ENCODE measurements at places on chromosomes 4 and X.

- DNase-seq = no peak
These were observed 10.2 kb downstream of the TIGD2 start for GRCh38 chr4:89121387-89122068.

DNA sequence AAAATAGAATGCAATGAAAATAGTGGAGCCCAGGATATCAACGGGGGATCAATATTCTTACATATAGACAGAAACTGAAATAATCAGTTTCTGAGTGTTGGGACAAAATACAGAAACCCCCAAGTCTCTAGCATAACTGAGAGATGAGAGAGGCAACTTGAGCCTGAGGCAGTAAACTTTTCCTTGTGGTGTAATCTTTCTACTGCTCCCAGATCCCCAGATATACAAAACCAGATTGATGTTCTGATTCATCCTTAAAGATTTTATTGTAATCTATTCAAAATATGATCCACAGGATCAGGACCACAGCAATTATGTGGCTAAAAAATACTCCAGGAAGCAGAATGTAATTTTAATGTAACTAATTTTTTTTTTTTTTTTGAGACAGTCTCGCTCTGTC is 2282.6 kb downstream of the ARAP2 start:
- DNase-seq = no peak

- DNase-seq = no peak
These were observed 75.6 kb upstream of the SMARCA5 start for GRCh38 chr4:143437937-143438336.

GRCh38 chr4:99843413-99843812 is 26.8 kb downstream of the DAPP1 start:
- DNase-seq = no peak

DNA sequence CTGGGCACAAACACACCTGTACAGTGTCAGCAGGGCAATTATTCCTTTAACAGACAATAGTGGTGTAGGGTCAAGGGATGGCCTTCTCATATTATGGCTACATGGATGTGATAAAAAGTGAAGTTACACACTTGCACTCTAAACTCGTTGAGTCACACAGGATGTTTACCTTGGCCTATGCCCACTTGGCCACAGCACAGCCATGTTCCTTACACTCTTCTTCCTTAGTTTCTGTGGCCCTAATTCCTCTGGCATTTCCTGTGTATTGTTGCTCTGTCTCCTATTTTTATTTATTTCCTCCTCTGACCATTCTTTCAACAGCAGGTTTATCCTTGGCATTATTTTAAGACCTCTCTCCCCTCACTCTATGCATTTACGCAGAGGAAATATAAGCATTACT is 86.8 kb upstream of the NPFFR2 start:
- no peak for DNase-seq

DNA sequence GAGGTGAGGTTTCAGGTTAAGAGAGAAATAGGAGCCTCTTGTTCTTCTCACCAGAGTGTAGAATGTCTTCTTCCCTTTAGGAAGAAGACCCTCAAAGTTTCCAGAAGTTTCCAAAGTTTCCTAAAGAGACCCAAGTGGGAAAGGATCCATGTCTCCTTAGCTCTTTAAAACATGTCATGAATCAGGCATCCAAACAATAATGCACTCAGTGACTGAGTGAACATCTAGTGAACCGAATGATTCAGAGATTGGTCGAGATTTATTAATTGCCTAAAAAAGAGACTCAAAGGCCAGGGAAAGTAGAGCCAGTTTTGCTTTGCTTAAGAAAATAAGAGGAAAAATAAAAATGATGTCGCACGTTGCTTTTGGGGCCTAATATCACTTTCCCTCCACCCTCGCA is 29.4 kb downstream of the FGF5 start:
- no peak for DNase-seq

DNA sequence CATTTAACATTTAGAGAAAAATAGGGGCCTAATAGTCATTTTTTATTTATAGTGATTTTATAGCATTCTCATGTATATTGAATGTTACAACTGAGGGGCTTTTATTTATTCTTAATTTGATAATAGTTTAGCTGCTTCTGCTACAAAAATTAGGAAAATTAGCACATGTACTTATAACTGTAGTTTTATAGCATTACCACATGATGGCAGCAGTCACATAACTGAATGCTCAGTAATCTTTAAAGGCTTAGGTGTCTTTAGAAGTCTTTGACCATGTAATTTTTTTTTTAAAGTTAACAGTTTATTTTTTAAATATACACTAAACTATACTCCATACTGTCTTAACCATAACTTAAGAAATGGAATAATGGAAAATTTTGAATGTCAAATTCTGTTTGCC is 136.6 kb downstream of the STAG2 start:
- DNase-seq = no peak

DNA sequence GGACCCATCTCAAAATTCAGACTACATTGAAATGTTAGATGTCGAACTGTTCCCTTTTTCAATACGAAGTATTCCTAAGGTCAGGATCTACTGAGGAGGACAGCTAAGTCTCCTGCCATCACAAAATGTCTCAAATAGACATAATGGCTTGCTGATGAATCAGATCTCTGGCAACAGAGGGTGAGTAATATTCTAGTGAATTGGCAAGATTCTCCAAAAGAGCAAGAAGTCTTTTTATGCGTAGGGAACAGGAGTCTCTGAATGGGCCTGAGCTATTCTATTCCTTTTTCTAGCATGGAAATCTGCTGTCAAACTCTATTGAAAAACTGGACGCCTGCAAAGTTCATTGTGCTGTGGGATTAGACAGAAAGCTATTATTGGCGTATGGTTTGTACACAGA is 145.4 kb downstream of the FNIP2 start:
- DNase-seq = no peak

- DNase-seq = no peak
These were observed 116.8 kb upstream of the UGT8 start for GRCh38 chr4:114481856-114482255.

GRCh38 chrX:68936126-68936525 is 107.3 kb downstream of the EFNB1 start:
- no peak for DNase-seq

GRCh38 chr4:184066584-184067300 is 150.9 kb downstream of the ENPP6 start:
- DNase-seq = no peak

GRCh38 chr4:84870398-84871163 is 95.9 kb downstream of the WDFY3 start:
- DNase-seq = no peak

DNA sequence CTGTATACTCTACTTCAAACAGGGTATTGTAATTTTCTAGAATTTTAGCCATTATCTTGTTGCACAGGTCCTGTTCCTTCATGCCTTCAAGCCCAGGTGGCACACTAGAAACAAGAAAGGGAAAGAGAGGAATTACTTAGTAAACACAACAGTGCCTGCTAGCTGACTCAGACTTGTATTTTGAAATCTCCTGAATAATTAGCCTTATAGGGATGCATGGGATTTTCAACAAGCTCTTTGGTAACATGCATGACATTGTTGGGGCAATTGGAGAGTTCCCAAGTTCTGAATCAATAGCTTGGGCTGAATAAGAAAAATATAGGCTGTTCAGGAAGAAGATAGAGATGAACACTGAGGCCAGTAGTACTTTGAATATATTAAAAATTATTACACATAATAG is 118.8 kb downstream of the FAM13A start:
- DNase-seq = no peak

- DNase-seq = no peak
These were observed 58.2 kb downstream of the CWH43 start for GRCh38 chr4:49044270-49044669.

GRCh38 chr4:120749445-120750151 is 172.9 kb downstream of the PRDM5 start:
- DNase-seq = no peak

- DNase-seq = no peak
These were observed 38.0 kb downstream of the HTT-AS start for GRCh38 chr4:3036131-3036952.

GRCh38 chrX:19776753-19777152 is 110.6 kb downstream of the SH3KBP1 start:
- DNase-seq = no peak

DNA sequence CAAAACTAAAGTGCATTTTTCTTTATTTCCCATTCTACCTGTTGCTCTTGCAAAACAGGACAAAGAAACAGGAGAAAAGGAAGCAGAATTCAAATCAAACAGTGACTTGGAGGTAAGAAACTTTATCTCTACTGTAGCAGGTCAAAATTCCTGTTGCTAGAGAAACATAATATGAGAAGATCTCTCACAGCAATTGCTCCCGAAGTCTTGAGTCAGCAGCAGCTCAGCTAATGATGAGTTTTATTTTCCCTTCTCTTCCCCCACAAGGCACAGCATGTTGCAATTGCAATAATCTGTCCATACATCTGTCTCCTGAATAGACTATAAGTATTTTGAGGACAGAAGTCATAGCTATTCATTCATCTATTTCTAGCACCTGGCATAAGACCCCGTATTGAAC is 112.7 kb downstream of the CLNK start:
- DNase-seq = no peak
